ENCODE measurements at places on chromosomes 3 and 15. TPM values are rescaled to one million over a fixed set of nuclear protein-coding genes. Genes with fewer than 3 reads are reported as not detected.

DNA sequence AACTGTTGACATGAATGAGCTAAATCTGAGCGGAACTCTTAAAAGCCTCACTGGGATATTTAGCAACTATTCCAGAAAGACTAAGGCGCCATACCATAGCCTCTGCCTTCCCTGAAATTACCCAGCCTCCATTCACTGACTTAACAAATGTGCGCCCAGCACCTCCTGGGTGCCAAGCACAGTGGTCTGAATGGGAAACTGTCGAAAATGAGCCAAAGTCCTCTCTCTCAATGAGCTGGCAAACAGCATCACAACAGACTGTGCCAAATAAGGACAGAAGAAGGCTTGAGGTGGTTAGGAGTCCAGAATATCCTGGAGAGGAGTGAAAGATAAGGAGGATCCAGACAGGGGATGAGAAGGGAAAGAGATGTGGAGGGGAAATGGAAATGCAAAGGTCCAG, 332.4 kb downstream of the MAGI1 start:
- no peaks in the 10 kb centered on the region for H3K36me3 ChIP-seq
- peaks cover 11% of the 10 kb centered on the region for H3K27me3 ChIP-seq
- no peaks in the 10 kb centered on the region for H3K4me1 ChIP-seq
- H3K27ac ChIP-seq, result no peak overlapping the region

DNA sequence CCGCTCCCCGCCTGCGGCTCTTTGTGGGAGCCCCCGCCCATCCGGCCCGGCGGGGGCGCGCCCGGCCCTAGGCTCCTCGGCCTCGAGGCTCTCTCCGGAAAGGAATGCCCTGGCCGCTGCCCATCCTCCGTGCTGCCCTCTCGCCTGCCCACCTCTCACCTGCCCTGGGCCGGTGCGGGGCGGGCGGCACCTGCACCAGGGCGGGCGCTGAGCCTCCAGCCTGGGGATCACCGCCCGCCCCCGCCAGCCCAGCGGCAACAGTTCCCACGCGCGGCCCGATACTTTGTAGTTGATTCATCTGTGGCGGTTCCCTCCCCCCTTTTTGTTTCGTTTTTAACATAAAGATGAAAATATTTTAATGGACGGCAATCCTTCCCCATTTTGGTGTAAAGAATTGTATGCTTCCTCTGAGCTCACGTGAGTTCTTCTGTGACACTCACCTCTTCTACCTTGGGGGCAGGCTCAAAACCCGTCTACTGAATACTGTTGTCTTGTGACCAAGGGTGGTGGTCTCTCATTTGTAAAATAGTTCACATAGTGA, 1.9 kb downstream of the KLF13 start:
- H3K4me1 ChIP-seq, result peaks cover 34% of the 10 kb centered on the region
- H3K27me3 ChIP-seq, result no peaks in the 10 kb centered on the region
- DNase-seq, result peak; percentile 37
- H3K36me3 ChIP-seq, result peaks cover 16% of the 10 kb centered on the region
- H3K27ac ChIP-seq, result peak overlapping the region; percentile 62

The RHOV gene
- total RNA-seq, result 1.7 TPM

DNA sequence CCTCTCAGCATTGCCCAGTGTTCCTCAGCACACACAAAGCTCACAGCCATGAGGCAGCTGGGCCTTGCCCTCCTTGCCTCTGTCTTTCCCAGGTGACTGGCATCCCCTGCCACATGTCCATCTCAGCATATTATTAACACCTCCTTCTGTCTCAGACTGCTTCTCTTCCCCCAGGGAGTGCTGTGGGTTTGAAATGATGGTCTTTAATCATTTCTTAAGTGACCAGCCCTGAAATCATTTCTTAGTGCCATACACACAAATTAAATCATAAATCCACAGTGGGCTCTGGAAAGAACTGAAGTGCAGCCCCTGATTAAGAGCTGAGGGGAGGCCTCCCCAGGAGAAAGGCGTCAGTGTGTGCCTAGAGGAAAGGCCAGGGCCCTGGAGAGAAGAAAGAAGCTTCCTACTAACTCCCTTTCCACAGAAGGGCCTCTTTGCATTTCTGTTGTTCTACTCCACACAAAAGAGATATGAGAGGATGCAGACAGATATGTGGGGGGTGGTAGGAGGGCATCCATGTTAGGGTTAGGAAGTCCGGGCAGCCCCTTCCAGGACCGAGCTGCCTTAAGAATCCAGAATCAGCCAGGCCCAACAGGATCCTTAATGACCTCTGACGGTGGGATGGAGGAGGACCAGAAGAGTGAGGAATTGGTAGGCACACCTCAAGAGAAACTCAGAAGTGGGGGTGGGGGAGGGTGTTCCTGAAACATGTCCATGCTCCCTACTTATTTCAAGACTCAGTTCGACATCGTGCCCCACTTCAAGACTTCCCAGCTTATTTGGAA, 290.8 kb downstream of the EPHB1 start:
- H3K4me3 ChIP-seq, result no peak overlapping the region
- H3K36me3 ChIP-seq, result no peaks in the 10 kb centered on the region
- no peaks in the 10 kb centered on the region for H3K4me1 ChIP-seq

The P2RY13 gene
- total RNA-seq, result not detected

The PSTPIP1 gene
- 1.2 TPM for total RNA-seq

Measured in MCF 10A (cell line).